ENCODE measurements at places on chromosomes 4 and X.

- no peak for DNase-seq
These were observed 67.7 kb upstream of the LRPAP1 start for GRCh38 chr4:3599951-3600350.

GRCh38 chr4:176927664-176928063 is 134.9 kb upstream of the VEGFC start:
- peak; percentile 83 for DNase-seq

GRCh38 chrX:44890247-44890646 is 17.3 kb downstream of the KDM6A start:
- DNase-seq: no peak

- DNase-seq: no peak
These were observed 30.2 kb downstream of the SPANXD start for GRCh38 chrX:141668371-141668770.

GRCh38 chr4:8093587-8094274 is 64.9 kb downstream of the ABLIM2 start:
- DNase-seq: no peak

- DNase-seq: no peak
These were observed 10.9 kb upstream of the WFS1 start for GRCh38 chr4:6258741-6259140.

DNA sequence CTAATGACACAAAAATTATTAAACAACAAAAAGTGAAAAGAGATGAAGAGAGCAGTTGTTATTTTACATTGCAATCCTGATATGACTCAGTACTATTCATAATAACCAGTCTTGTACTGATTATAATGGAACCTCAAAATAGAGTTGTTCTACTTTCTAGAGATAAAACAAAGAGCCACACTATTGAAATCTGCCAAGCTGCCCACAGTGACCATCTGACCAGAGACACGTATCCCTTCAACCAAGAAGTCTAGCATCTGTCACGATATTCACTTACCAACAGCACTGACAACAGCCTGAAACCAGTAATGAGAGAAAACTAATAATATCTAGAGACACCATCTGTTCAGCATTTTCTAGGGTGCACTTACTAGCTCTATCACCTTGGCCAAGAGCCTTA is 466.7 kb downstream of the NKX6-1 start:
- no peak for DNase-seq

GRCh38 chr4:53185869-53186585 is 179.8 kb downstream of the SCFD2 start:
- DNase-seq: peak; percentile 73

DNA sequence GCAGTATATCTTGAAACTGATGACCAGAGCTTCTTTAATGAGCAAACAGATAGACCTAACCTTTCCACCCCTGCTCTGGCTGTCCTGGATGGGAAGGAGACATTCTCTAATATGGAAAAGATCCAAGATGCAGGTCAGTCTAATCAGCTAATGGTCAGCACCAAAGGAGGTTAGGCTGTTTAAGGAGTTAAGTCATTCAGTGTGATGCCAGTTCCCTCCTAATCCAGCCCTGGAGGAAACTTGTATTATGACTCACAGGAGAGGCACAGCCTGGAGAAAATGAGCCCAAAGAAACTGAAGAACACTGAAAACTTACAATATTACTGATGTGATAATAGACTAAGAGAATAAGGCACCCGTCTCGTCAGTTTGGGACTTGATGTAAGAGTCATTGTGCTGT is 323.0 kb downstream of the HNRNPD start:
- DNase-seq: no peak

GRCh38 chrX:42289492-42290385 is 366.4 kb upstream of the CASK start:
- DNase-seq: no peak

DNA sequence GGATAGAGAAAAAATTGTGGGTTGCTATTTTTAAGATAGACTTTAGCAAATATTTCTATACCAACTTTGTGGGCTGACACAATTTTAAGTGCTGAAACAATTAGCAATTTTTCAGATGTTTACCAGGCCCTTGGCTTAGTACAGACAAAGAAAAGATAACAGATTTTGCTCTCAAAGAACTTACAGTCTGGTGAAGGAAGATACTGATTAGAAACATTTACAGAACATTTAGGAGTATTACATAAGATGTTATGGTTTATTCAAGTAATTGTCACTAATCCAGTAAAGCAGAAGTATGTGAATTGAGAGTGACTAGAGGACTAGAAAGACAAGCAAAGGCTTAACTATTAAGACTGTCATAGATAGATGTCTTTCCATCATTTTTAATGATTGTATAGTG is 35.3 kb upstream of the NDUFC1 start:
- DNase-seq: no peak

- DNase-seq: no peak
These were observed 123.7 kb downstream of the COX18 start for GRCh38 chr4:72945719-72946336.

GRCh38 chrX:96386981-96387380 is 297.7 kb upstream of the DIAPH2 start:
- DNase-seq: no peak

GRCh38 chr4:28388471-28388870 is 1527.8 kb downstream of the STIM2 start:
- no peak for DNase-seq

- peak; percentile 52 for DNase-seq
These were observed 37.9 kb upstream of the NAP1L5 start for GRCh38 chr4:88735564-88735963.

DNA sequence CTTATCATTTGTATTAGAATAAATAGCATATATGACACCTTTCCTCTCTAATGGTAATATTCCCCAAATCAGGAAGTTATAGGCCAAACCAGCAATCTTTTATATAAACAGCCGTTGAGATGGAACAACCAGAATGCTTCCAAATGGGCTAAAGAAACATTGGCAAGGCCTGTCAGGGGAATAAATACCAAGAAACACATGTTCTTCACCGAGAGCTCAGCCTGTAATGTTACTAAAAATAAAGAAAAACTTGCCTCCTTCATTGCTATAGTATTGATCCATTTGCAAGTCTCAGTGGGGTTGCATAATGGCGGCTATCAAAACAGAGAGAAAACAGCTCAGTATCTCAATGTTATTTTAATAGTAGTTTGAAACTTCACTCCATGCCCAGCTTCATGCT is 104.9 kb downstream of the FAM13A start:
- no peak for DNase-seq

DNA sequence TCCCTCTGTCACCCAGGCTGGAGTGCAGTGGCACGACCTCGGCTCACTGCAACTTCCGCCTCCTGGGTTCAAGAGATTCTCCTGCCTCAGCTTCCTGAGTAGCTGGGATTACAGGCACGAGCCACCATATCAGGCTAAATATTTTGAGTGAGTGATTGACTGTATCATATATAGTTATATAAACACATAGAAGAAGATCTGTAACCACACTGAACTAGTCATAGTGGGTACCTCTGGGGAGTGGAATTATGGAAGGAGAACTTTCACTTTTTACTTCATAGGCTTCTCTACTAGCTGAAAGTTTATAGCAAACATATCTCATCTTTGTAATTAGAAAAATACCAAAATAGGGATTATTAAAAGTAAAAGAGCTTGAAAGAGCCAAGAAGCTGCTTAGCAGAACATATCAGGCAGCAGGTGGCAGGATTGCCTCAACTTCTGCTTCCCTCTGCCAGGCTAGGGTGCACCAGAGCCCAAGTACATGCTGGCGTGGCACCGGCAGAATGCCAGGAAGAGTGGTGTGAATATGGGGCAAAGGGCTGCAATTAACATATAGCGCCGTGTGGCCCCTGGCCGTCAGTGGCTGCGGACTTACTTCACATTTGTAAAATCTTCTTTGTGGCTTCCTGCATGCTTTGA is 39.5 kb upstream of the CD40LG start:
- DNase-seq: peak; percentile 2

GRCh38 chrX:123975180-123975579 is 13.7 kb downstream of the STAG2 start:
- DNase-seq: no peak

DNA sequence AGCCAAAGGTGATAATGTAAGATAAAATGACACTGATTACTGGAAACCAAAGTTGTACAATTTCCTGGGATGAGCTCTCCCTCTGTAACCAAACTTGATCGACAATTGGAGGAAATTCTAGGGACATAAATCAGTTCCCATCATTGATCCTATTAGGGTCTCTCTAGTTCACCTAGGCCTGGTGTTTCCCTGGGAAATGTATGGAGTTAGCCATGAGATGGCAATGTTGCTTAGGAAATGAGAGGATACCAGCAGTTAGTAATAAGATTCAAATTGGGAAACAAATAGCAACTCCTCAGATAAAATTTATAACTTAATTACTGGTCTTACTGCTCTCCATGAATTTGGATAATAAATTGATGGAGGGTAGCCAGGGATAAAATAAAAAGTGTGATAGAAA is 52.2 kb downstream of the SPATA18 start:
- DNase-seq: peak; percentile 19

DNA sequence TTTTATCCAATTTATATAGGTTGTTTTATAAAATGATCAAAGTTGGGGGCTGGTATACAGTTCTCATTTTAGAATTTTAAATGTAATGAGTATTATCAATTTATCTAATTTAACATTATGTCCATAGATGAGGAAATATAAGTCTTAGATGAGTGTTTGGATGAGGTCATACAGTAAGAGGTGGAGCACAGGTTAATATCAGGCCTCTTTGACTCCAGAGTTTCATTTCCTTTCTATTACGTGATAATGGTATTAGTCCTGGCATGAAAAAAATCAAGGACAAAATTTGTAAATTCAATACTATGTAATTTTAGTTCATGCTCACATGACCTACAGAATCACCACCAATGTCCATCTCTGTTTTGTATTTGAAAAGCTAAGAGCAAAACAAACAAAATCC is 269.8 kb downstream of the FSTL5 start:
- DNase-seq: no peak

GRCh38 chrX:54496936-54497335 is 902 bp upstream of the FGD1 start:
- DNase-seq: no peak

DNA sequence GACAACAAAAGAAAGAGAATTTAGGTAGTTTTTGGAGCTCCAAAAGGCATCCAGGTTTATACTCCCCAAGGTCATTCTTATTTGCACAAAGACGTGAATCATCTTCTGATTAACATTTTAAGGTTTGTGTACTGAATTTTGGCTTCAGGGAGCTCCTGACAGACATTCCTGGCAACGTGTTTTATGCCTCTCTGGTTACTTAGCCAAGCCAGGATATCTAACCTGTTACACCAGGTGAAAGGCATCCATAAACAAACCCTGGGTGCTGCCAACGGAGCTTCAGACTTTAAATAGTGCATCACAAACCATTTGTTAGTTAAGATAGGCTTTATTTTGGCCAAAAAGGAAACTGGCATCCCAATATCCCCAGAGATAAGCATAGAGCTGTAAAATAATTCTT is 997.3 kb downstream of the ARAP2 start:
- no peak for DNase-seq

DNA sequence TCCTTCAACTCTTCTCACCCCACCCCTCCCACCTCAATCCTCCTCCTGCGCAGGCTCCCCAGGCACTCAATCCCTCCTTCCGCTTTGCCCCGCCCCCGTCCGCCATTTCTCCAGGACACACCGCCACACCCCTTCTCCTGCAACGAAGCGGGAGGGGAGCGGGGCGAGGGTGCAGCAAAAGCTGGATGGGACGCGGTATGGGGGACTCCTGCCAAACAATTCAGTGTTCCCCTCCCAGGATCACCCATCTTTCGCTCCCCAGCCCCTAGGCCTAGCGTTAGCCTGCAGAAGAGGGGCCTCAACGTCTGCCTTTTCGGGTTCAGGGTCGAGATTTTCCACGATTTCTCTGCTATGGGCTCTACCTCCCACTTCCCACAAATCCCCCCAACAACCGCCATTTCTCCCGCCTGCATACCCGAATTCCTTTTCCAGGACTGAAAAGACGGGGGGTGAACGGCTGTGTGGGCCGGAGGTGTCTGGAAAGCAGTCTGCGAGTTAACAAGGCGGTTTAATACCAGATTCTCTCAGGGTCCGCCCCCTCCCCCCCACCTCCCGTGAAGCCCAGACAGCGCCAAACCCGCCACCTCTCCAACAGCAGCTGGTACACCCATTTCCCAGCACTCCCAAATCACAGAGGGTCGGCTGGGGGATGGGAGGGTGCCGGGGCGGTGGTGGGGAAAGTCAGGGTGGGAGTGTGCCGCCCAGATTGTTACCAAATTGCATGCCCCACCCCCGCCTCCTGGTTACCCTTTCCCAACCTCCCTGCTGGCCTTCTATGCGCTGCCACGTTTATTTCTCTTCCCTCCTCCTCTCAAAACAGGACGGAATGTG is 774 bp downstream of the ARMCX2 start:
- peak; percentile 48 for DNase-seq

DNA sequence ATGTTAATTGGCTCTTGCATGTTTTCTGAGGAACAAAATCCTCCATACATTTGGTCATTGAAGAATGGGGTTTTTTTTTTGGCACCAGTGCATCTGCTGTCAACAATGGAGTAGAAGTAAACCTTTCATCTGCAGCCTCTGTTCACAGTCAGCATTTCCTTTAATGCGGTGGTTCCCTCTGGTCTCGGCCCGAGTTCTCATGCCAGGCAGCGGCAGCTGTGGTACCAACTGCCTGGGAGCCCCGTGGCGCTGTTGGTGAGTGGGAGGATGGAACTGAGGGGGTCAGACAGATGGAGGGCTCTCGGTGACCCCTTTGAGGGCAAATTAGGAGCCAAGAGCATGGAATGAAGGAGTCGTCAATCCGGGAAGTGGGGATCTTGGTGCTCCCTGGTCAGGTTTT is 114.7 kb downstream of the AFF1 start:
- no peak for DNase-seq

- peak; percentile 58 for DNase-seq
These were observed 15.6 kb upstream of the IBSP start for GRCh38 chr4:87783781-87784180.

- DNase-seq: no peak
These were observed 4.9 kb upstream of the ATP2B3 start for GRCh38 chrX:153512501-153512893.

DNA sequence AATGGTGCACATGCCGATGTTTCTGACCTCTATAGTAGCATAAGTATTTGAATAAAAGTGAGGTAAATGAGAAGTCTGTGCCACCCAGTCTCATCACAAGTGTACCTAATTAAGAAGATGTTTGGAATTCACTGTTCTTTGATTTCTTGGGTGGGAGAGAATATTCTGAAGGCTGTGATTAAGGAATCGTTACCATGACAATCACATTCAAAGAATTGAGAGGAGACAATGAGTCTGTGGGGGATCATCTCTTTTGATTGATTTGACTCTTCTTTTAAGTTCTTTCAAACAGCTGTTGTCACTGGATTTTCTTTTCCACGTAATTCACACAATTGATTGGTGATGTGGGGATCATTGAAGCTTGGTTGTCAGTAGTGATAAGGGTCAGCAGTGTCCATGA is 18.1 kb downstream of the FHL1 start:
- no peak for DNase-seq

GRCh38 chrX:138026211-138026610 is 460.3 kb downstream of the ZIC3 start:
- DNase-seq: no peak

DNA sequence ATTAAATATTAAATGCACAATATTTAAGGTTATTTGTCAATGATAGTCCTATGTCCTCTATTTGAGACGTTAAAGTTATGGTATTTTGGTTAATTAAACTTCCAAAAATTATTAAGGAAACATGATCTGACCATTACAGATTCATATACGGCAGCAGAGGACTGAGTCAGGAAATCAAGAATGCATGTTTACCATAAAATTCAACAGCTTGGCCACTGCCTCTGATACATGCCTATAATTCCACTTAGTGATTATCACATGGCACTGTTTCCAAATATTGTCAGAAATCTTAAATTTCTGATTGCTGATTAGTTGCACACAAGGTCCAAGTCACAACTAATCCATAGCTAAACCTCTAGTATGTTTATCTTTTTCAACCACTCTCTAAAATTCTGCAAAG is 232.2 kb upstream of the UGT8 start:
- no peak for DNase-seq

GRCh38 chr4:57777876-57778275 is 667.7 kb upstream of the IGFBP7 start:
- DNase-seq: no peak

All from fibroblast of lung (primary cell).